Activated T-helper 1 cell treated with Interleukin-2 at 50 U/mL for 16 hours (primary cell): ENCODE measurements at places on chromosomes 1 and 21.

- no peak for DNase-seq
These were observed 30.8 kb downstream of the RHEX start for GRCh38 chr1:206083750-206084149.

- no peak for DNase-seq
These were observed 155.2 kb downstream of the DISP1 start for GRCh38 chr1:222970040-222970439.

GRCh38 chr1:41728403-41729202 is 190.1 kb downstream of the HIVEP3 start:
- no peak for DNase-seq

DNA sequence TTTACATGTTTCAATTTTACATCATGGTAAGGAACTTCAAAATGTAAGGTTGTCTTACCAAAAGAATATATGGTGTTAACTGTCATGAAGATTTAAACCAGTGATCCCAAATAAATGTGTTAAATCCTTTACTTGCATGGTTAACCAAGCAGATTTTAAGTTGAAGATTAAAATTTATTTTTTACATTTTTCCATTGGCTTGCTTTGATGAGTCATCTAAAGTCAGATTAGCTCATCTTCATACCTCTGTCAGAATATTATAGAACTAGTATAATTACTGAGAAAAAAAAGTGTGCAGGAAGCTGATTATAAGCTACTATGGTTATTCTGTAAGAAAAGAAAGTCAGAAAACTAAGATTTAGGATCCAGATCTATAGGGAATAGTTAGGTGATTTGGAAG is 95.3 kb upstream of the DPH5 start:
- DNase-seq = no peak

DNA sequence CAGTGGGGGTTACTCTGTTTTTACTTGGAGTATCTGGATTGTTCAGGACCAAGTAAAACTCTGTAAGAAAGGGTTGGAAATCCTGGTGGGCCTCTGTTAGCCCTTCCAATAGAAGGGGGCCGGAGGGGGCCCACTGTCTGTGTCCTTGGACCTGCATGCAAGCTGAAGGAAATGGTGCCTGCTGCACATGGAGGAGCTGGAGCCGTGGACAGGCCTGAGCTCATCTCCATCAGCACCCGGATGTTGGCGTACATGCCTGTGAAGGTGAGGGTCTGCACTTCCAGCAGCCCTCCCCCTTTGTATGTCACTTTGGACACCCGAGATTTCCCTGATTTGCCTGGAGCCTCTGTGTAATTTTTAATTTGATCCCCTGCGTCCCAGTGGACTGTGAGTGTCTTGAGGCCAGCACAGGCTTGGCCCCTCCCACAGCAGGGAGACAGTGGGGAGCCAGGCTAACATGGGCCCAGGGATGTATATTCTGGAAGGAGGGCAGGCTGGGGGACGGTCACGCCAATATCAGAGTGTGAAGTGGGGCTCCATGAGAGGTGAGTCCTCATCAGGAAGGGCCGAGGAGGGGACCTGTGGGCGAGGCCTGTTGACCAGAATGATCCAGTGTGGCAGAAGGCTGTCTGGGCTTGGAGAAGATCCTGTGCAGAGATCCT is 16.8 kb downstream of the GALNT2 start:
- no peak for DNase-seq

DNA sequence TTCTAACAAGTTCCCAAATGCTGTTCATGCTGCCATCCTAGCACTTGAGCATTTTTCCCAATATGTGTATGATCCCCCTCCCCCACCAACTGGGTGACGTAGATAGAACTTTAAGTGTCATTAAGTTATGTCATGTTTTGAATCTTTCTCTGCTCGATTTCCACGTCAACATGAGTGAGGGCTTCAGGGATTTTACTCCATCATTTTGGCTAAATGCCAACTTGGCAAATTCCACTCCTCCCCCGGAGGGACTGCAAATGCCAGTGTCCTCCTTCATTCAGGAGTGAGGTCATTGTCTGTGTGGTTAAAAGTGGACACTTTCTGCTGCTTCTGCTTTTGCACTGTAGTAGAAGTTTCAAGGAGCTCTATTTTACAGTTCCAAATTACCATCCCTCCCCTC is 201.7 kb downstream of the FGGY start:
- no peak for DNase-seq

GRCh38 chr1:1305300-1306069 is 2.2 kb downstream of the ACAP3 start:
- peak; percentile 62 for DNase-seq

DNA sequence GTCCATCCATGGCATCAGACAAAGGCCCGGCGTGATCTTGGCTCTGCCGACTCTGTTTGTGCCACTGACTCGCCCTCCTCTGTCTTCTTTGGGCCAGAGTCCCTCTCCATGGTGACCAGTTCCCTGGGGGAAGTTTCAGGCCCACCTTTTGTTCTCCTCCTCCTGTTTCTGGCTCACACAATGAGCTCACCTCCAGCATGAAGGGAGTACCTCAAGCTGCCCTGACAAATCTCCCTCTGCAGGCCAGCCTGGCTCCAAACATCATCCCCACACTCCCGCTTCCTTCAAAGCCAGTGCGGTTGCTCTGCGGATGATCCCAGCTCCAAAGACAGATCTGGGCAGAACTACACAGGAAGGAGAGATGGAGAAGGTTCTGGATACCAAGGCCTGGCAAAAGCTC is 576.6 kb downstream of the NPHP4 start:
- no peak for DNase-seq

GRCh38 chr1:79117376-79117775 is 110.8 kb upstream of the ADGRL4 start:
- no peak for DNase-seq

- DNase-seq = no peak
These were observed 44.8 kb upstream of the ZNF326 start for GRCh38 chr1:89949991-89950624.

- DNase-seq = no peak
These were observed 25.4 kb downstream of the DMAP1 start for GRCh38 chr1:44238660-44239059.

GRCh38 chr1:111370871-111371270 is 56.7 kb downstream of the OVGP1 start:
- DNase-seq = no peak

- no peak for DNase-seq
These were observed 20.1 kb downstream of the SIM2 start for GRCh38 chr21:36718951-36719501.

GRCh38 chr21:43979654-43980053 is 32.5 kb upstream of the TRAPPC10 start:
- no peak for DNase-seq

GRCh38 chr1:175000697-175001187 is 995 bp downstream of the CACYBP start:
- DNase-seq = no peak

- DNase-seq = no peak
These were observed 8.7 kb downstream of the KPNA6 start for GRCh38 chr1:32116531-32116930.

DNA sequence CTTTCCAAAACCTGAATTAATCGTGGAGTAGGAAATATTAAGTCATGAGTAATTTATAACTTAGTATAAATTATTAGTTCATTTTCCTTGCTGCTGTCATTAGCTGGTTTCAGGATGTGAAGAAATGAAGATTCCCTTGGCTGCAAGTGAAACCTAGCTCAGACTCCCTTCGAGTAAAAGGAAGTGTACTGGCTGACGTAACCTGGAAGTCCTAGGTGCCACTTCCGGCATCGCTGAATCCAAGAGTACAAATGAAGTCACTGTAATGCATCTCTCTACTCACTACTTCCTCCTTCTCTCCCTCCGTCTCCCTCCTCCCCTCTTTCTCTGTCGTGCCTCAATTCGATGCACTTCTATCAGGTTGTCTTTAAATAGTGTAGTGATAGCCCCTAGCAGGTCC is 28.8 kb downstream of the ZP4 start:
- no peak for DNase-seq

DNA sequence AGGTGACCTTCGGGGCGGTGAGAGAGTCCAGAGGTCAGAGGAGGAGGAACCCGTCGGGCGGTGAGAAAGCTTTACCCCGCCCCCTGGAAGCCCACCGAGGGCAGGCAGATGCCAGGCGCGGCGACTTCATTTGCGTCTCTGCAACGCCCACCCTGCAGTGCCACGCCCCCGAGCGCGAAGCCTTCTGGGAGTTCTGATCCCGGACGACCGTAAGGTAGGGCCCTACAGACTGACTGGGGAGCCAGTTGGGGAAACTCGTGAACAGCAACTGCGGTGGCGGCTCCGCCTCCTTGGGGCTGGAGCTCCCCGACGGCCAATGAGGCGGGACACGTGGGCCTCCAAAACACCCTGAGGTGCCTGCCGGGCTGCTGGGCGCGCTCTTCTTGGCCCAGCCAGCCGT is 46.0 kb upstream of the EDARADD start:
- no peak for DNase-seq

GRCh38 chr1:177476676-177477075 is 305.9 kb downstream of the BRINP2 start:
- DNase-seq = no peak

- no peak for DNase-seq
These were observed 87.2 kb upstream of the CHODL start for GRCh38 chr21:18157406-18157805.

GRCh38 chr1:67723620-67724019 is 38.6 kb downstream of the GADD45A start:
- DNase-seq = no peak

DNA sequence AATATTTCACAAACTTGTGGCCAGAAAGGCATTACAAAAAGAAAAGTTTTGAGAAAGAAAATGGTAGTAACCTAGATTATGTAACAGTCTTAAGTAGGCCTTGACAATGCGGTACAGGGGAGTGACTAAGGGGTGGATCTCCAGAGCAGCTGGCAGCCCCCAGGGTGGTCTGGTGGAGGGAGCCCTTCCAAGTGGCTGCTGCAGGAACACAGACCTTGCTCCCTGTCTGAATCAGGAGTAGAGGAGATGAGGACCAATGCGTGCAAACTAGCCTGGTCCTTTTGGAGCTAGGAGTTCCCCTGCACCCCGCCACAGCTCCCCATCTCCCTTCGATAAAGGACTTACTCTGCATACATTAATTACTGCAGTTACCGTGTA is 189.0 kb downstream of the NFIA start:
- DNase-seq = no peak

GRCh38 chr1:182264185-182264584 is 127.4 kb downstream of the GLUL start:
- DNase-seq = no peak

GRCh38 chr1:33610391-33610790 is 137.9 kb downstream of the ZSCAN20 start:
- DNase-seq = no peak

- no peak for DNase-seq
These were observed 1600.0 kb downstream of the BRINP3 start for GRCh38 chr1:188877668-188878067.

DNA sequence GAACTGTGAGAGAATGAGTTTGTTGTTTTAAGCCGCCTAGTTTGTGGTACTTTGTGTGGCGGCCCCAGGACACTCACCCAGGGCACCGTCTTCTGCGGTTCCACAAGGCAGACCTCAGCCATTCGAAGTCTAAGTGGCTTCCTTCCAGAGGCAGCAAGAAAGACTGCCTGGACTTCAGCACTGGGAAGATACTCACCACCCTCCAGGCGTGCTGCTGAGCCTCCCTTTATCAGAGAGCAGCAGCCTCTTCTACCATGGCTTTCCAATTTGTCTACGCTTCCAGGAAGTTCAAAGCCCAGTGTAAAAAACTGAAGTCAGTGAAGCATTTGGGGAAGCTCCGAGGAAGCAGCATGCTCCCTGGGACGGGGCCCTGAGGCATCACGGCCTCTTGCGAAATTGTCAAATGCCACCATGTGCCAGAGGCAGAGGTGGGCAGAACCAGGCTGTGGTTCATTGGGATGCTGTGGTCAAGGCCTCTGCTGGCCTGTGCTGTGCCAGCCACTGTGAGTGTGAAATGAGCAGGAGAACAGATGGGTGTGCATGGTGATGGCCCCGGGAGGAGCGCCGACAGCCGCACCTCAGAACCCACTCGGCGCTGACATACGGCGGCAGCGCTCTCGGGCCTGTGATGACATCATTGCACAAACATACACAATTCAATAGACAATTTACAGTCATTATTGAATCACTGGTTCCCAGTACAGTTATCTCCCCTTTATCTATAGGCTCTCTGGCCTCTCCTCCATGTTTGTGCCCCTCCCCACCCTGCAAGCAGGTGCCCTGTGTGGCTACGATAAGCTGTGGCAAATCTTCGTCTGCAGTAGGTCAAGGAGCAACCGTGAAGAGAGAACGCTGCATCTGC is 110.4 kb downstream of the PDE9A start:
- no peak for DNase-seq

DNA sequence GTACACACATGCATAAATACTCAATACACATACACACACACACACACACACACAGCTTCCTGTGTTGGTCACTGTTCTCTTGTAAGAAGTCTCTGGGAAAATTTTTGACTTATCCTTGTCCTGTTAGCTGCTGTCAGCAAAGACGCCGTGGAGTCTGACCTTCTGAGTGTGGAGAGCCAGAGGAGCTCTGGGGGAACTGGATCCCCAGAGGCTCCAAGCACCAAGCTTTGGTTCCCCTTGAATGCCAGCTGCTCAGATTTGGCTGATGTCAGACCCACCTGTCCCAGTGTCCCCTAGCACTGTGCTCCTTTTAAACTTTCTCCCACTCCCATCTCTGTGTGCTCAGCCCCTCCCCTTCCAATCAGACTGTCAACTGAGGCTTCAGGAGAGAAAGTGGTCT is 319.1 kb downstream of the CAMTA1 start:
- no peak for DNase-seq
